ENCODE measurements at places on chromosomes 2 and 18.

GRCh38 chr2:233801357-233802131 lies 23.4 kb downstream of the MROH2A start:
- no peak for DNase-seq

- DNase-seq, result no peak
Measured at GRCh38 chr2:152560166-152560565, 157.1 kb downstream of the PRPF40A start.

- DNase-seq, result no peak
Measured at GRCh38 chr2:248724-249123, 15.1 kb downstream of the SH3YL1 start.

DNA sequence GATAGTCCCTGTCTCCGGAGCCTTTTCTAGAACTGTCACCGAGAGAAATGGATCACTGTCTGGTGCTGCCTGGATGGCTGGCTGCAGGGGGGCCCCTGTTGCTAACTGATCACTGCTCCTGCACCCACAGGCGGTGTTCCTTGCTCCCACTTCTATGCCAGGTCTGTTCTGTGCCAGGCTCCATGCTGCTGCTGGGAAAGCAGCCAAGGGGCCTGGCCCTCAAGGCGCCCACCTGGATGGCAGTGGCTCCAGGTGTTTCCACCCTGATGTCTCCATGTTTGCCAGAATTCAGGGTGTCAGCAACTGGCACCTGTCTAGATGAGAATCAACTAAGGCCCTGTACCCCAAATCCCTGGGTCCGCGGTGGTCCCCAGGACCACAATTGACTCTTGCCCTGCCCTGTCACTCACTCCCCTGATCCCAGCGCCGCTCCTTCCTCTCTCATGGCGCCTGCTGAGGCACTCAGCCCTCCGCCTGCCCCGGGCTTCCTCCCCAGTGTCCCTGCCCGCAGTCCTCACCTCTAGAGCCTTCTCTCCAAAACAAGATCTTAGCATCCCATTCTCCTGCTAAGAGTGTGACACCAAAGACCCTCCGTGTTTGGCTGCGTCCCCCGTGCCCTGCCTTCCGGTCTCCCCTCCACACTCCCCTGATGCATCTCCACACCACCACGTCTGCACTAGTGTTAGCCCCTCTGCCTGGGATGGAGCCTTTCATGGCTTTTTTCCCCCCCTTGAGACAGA lies 72.5 kb upstream of the OTOF start:
- DNase-seq, result no peak

DNA sequence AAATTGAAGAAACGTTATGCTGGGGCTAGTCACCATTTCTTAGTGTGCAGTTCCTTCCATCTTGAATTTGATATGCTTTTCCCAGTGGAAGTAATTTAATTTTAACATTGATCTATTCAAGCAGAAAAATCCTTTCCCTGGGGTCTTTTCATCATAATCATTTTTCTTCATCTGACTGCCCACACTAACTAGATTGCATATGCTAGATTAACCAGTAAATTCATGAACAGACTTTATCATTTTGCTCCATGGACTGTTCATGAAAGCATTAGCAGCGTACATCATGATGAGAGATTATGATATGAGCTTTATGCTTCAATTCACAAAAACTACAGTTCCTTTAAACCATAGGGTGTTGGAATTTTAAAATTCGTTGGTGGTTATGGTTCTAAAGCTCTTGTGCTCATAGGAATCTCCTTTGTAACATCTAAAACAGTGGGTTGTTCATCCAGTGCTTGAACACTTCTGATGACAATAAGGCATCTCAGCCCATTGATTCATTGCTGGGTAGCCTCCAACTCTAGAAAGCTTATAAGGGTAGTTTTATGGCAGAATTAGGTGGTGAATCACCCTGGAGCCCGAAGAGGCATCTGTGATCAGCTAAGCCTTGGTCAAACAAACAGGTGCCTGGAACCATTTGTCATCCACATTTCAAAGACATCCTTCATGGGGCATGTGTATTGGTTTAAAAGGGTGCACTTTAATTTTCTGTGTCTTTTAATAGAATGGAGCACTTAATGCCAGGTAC lies 77.2 kb upstream of the NDUFV2 start:
- DNase-seq, result no peak

DNA sequence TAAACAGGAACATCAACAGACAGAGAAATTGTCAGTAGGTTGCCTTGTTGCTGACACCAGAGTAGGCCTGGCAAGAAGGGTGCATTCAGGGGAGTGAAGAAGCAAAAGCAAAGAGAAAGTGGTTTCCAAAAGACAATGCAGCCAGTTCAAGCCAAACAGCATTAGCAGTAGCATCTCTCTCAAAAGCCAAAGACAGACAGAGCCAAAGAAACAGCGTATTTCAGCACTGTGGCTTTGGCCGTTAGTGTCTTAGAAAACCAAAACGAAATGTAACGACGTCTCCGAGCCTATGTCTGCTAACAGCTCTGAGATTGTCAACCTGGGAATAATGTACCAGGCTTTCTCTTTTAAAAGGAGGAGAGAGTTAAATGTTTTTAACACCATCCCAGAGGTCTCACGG lies 178.6 kb downstream of the NRP2 start:
- DNase-seq, result no peak

DNA sequence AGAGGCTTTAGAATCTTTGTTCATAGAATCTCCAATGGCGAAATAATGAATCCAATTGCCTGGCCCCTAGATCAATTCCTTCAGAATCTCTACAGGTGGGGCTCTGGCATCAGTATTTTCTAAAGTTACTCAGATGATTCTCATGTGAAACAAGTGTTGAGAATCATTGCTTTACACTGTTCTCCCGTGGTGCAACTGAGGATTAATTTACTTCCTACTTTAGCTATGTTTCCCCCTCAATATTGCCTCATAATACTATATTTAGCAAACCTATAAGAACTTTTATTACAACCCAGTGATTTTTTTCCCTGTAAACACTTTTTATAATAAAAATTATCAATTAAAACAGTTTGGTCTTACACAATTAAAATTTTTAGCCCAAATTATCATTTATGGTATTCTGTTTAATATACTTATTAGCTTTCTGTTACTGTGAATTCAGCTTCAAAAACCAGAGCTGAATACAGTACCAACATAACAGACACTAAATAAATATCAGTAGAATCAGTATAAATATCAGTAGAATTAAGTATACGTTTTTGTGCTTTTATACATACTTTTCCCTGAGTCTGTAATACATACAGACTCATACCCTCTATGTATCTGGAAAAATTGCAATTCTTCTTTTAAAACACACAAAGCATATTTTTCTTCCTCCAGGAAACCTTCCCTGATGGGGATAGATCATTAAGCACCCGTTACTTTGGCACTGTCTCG lies 20.8 kb downstream of the SLC38A11 start:
- DNase-seq, result no peak

DNA sequence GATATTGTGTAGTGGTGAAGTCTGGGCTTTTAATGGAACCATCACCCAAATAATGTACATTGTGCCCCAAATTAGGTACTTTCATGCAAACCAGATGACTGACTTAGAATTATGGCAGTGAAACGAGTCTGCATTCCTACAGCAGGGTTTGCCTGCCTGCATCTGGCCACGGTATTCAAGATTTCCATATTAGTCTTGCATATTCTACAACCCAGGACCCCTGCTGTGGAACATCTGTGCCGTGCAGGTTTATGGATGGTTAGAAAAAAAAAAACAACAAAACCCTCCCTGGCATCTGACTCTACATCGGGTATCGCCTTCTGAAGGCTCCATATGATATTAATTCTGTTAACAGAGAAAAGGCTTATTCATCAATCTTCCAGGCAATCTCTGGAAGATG lies 394.8 kb downstream of the DCDC2C start:
- DNase-seq, result no peak

GRCh38 chr2:186443851-186444250 lies 42.2 kb upstream of the ZC3H15 start:
- DNase-seq, result no peak

GRCh38 chr2:108806371-108807113 lies 20.0 kb downstream of the CCDC138 start:
- DNase-seq, result no peak

DNA sequence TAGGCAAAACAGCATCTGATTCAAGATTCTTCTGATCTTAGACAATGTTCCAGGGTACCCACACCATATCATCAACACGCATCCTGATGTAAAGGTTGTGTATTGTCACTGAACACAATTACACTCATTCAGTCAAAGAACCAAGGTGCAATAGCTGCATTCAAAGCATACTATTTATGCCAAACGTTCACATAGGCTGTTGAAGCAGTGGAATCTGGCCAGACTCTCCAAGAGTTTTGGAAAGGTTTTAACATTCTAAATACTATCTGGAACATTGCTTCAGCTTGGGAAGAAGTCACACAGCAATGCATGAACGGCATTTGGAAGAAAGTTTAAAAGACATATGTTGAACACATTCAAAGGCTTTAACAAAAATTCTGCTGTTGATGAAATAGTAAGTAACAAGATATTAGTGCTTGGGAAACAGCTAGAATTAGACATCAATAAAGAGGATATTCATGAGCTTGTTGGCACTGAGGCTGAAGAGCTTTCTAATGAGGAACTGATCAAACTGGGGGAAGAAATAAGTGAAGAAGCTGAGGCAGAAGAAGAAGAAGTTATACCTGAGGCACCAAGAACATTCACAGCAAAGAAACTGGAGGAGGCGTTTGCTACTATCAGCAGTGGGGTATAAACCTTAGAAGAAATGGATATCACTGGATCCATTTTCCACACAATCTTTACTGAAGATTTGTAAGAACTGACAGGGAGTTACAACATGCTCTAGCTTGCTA lies 47.6 kb upstream of the MSH6 start:
- no peak for DNase-seq

DNA sequence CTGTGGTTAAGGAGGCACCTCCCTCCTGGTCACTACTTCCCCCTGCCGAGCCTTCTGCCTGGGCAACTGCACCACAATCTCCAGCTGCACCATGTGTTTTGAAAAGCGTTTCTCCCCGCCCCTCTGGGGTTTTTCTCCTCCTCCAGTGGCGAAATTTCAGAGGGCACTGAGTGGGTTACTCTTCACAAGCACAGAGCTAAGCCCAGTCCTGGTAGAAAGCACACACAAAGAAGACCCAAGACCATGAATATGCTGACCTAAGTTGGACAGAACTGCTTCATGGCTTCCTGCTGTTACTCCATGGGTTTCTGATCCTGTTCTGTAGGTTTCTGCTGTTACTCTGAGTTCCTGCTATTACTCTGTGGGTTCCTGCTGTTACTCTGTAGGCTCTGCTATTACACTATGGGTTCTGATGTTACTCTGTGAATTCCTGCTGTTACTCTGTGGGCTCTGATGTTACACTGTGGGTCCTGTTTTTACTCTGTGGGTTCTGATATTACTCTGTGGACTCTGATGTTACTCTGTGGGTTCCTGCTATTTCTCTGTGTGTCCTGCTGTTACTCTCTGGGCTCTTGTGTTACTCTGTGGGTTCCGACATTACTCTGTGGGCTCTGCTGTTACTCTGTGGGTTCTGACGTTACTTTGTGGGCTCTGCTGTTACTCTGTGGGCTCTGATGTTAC lies 216.6 kb downstream of the RTP5 start:
- DNase-seq, result no peak

DNA sequence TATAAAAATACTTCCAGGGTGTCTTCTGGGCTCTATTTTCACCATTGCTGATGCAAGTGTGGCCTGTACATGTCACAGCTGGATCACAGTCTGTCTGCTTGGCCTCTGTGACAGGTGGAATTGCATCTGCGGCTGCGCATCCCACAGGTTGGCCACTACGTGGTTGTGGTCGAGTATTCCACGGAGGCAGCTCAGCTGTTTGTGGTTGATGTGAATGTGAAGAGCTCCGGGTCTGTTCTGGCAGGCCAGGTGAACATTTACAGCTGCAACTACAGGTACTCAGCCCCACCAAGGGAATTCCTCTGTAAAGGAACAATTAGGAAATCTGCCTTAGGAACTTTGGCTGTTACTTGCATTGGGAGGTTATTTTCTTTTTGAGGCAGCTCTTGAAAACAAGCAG lies 144.5 kb downstream of the LAMA3 start:
- no peak for DNase-seq

- DNase-seq, result no peak
Measured at GRCh38 chr2:205198140-205198525, 484.2 kb upstream of the NRP2 start.

GRCh38 chr18:12924616-12925015 lies 23.2 kb upstream of the SEH1L start:
- DNase-seq, result no peak

- DNase-seq, result no peak
Measured at GRCh38 chr2:20627712-20628380, 23.1 kb downstream of the HS1BP3 start.

GRCh38 chr2:48034295-48034694 lies 128.0 kb upstream of the FBXO11 start:
- no peak for DNase-seq

DNA sequence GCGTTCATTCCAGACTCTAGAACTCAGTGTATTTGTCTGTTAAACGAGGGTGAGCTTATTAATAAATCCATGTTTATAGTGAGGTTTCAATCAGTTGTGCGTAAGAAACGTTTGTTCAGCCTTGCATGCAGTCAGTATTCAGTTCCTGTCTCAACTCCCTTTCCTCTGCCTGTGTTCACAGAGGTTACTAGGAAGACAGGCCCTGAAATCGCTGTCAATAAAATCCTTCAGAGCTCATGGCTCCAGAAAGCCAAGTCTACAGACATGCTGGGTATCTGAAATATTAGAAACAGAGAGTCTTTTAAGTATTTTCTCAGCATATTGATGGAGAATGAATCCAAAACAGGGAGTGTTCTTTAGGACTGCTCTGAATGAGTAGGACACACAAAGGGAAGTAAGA lies 75.4 kb downstream of the KLF7 start:
- DNase-seq, result no peak

DNA sequence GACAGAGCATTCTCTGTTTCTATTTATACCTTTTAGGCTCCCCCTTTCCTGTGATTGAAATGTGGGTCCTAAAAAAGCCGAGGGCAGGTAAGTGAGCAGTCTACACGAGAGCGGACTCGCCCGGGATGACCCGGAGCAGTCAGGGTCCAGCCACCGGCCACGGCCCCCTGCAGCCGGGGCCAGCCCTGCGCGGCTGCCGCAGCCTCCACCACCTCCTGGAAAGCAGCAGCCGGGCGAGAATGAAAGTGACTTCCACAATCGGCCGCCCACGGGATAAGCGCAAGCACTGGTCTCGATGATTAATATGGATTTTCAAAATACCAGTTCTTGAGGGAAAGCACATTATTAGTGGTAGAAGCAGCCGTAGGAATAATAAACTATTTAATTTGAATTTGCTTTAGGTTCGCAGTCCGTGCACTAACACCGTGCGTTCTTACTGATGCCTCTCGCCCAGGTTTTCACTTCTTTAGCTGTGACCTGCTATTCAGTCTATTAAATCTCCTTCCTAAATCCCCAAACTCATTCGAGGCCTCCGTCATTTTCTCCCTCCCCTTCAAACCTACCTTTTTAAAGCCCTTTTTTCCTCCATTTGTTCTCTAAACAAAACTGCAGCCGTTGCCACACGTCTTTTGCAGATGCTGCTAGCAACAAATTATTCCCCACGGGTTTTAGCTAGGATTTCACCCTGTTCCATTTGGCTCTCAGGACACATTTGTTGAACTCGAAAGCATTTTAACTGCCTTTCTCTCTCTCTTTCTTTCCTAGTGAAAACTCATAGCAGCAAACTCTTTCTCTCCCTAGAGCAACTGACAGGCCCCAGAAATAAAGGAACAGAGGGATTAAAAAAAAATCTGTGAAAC lies 1015.1 kb upstream of the PIK3C3 start:
- no peak for DNase-seq

- no peak for DNase-seq
Measured at GRCh38 chr2:11672407-11672806, 2.4 kb upstream of the NTSR2 start.

GRCh38 chr2:27980242-27980641 lies 89.7 kb downstream of the BABAM2 start:
- DNase-seq, result no peak

Data from stimulated activated CD4-positive, alpha-beta T cell treated with anti-CD3 and anti-CD28 coated beads, Interleukin-1b, Interleukin-23, amount 100 ng/mL, for 24 hours (primary cell).